GDM1 (cell line): ENCODE measurements at places on chromosomes 2 and 18.

DNA sequence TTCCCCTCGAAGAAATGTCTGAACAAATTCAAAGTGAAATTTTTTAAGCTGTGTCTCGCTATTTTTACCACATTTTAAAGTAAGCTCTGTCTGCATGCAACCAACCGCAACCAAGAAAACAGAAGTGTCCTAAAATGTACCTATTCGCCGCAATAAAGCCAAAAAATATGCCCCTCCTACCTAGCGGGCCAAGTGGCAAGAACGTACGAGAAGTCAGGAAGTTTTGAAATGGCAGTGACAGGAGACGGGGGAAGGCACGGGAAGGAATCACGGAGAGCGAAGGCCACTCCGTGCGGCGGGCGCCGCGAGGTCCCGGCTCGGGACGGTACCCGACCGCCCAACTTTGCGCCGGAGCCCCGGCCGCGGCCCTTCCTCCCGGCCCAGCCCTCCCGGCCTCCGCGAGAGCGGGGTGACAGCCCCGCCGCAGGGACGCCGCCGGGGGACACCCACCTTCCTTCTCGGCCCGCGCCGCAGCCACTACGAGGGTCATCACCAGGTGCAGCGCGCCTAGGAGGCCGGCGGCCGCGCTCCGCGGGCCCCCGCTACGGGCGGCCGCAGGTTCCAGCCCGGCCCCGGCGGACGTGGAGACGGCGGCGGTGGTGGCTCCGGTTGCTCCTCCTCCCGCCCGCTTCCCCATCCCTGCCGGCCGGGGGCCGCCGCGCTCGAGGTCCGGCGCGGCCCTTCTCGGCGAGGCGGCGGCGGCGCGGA, 568 bp downstream of the TMEM131 start:
- DNase-seq, result peak; percentile 21

DNA sequence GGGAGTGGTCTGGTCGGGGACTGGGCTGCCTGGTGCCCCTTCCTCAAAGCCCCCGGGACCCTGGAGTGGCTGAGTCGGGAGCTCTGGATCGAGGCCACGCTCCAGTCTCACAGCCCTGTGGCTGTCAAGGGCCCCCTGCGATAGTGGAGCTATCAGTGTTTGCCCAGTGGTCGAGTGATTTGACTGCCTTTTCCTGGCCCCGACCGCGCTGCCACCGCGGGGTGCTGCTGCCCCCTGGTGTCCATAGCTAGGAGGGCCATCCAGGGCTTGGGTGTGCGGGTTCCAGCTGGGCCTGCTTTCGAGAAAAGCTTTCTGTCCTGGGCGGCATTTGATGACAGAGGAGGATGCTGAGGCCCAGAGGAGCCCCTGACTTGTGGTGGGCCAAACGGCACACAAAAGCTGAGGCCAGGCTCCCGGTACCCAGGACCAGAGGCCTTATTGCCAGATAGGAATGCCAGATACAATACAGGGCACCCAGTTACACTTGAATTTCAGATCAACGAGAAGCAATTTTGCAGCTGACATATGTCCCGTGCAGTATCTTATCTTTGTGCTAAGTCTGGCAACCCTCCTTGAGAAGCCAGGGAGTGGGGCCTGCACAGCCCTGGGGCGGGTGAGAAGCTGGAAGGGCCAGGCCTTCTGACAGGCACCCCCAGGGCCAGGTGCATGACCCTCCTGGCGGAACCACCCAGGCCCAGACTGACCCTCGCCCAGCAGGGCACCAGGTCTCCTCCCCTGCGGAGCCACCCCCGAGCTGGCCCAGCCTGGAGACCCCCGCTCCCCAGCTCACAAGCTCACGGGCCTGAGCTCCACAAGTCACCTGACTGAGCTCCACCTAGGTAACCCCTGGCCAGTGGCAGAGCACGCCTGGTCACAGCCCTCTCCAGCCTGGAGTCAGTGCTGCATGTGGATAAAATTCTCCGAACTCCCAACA, 13.0 kb downstream of the ODC1 start:
- DNase-seq, result peak; percentile 44

- DNase-seq, result no peak
Observed at GRCh38 chr2:184597571-184597991, 748 bp upstream of the ZNF804A start.

- DNase-seq, result no peak
Observed at GRCh38 chr2:30871980-30872789, 64.9 kb upstream of the CAPN13 start.

DNA sequence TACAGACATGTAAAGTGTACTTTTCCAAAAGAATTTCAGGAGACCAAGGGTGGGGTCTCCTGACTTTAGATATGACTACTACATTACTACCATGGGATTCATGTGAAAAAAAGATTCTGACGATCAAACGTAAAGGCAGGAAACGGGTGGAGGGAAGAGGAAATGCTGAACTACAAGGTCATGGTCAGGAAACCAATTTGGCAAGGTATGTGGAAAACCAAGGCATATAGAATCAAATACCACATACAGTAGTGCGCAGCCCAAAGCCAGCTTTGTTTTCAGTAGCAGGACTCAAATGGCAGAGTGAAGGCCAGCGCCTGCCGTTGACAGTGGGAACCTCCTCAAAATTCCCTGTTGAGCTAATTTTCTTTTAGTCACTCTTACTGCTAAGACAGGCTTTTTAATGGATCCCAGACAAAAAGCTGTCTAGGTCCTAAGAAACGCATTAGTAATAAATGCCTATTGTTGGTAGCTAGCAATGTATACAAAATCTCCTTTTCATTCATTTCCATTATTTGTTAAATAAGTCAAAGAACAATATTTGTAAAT, 57.6 kb upstream of the SERTAD2 start:
- DNase-seq, result peak; percentile 48

DNA sequence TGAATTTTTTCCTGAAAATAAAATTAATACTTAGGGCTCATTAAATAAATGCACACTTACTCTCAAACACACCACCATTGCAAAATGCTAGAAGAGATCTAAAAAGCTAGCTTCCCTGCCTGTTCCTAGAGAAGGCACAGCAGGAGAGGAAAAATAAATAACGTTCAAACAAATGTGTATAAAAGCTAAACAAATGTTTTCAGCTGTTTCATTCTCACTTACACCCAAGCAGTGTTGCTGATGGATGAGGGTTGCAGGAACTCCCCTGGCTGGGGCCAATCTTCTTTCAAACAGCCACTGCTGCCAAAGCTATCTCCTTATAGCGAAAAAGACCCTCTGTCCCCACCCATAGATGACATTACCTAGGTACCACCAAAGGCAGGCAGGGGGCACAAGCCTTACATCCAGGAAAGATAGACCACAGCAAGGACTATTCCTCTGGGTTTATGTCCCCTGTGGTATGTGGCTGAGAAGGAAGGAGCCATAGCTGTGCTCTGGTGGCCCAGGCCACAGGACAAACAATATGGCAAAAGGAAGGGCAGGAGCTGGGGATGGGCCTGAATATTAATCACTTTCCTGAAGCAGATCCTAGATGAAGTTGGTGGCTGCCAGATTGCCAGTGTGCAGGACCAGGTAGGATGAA, 214.6 kb downstream of the TTC32 start:
- no peak for DNase-seq

- no peak for DNase-seq
Observed at GRCh38 chr18:58102018-58102417, 58.0 kb downstream of the NEDD4L start.

- DNase-seq, result no peak
Observed at GRCh38 chr2:205352593-205352992, 329.7 kb upstream of the NRP2 start.

DNA sequence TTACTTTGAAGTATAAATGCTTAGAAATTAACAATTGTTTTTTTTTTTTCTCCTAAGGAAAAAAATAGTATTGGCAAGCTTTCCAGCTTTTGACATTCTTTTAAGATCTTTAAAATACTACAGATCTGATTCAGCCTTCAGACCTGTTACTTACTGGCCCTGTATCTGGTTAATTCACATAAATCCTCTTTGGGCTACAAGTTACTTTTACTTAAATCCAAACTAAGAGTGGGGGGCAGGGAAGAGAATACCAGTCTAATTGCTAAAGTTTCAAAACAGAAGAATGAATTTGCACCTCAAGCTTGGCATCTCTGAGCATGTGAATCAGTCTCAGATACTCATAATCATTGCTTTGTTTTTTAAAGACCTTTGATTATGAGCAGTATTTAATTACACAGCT, 386.3 kb downstream of the PARD3B start:
- no peak for DNase-seq

DNA sequence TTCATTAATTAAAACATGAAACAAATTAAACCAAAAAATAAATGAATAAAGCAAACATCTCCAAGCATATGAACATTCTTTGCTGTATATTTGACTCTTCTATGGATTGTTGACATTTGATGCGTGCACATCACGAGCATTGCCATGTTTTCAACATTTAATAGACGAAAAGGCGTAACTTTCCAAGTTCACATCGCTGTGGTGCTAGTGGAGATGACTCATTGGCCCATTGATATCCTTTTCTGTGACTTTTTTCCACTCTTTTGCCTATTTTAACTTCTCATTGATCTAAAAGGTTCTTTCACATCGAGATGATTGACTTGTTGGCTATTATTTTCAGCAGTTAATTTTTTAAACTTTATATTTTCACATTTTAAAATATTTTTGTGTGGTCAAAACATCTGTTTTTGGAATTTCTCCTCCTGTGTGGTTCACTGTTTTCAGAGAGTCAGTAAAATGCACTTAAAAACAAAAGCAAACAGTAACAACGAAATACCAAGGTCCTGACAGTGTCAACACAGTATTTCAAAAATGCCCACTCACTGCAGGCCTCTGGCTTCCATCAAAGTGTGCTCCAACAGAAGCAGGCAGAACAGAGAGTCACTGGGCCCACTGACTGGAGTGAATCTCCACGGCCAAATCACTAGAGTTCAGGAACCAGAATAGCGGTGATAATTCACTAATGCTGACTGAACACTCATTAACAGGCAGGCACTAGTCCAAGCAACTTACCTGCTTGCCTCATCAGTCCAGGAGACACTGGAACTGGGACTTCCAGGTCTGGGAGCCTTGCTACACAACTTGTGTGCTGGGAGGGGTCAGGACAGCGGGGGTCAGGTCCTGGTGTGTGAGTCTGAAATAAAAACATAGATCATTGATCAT, 372.2 kb upstream of the SMIM21 start:
- DNase-seq, result no peak

DNA sequence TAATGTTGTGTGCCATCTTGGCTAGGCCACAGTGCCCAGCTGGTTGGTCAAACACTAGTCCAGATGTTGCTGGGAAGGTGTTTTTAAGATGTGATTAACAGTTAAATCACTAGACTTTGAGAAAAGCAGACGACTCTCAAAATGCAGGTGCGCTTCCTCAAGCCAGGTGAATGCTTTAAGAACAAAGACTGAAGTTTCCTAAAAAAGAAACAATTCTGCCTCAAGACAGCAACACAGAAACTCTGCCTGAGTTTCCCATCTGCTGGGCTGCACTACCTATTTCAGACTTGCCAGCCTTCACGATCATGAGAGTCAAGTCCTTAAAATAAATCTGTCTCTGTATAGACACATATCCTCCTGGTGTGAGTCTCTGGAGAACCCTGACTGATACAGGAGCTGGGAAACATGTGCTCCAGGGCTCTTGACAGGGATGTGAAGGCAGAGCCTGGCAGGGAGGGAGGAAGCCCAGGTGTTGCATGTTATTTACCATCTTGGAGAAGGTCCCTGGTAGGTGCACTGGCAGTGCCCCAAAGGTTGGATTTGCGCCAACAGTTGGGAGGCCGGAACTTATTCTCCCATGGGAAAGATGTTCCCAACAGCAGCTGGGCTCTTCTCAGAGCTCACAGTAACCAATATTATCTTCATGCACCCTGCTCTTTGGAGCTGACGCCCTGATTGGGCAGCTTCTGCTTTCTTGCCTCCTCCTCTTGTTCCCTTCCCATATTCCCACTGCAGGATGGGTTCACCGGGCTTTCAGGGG, 43.9 kb downstream of the ST6GAL2 start:
- no peak for DNase-seq

- peak; percentile 11 for DNase-seq
Observed at GRCh38 chr18:5073026-5073944, 123.8 kb downstream of the AKAIN1 start.

DNA sequence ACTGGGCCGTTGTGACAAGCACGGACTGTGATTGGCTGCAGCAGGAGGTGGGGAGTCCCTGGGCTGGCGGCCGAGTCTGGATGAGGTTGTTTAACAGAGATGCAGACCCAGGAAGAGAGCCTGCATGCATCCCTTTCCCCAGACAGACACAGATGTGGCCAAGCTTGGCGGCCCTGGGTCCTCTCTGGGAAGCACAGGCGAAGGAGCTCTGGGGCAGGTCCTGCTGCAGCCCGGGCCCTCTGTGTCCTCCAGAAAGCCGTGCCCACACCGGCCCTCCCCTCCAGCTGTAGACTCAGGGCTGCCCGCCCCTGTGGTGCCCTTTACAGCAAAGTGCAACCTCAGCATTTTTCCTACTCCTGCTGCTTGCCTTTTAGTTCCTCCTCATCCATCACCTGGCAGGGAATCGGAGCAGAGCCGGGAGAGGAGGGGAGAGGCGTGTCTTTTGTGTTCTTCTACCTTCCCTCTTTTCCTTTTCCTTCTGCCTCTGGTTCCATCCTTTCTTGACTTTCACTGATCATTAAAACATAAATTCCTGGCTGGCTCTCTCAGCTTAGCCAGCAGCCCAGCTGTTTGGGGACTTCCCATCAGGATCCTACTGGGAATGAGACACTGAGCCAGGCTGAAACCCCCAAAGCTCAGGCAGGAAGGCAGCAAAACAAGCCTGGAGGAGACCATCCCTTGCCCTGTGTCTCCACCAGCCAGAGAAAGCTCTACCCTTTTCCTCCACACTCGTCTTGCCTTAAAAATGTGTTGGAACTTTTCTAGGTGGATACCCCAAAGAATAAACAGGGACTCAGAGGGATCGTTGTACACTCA, 75.0 kb downstream of the CTIF start:
- no peak for DNase-seq

DNA sequence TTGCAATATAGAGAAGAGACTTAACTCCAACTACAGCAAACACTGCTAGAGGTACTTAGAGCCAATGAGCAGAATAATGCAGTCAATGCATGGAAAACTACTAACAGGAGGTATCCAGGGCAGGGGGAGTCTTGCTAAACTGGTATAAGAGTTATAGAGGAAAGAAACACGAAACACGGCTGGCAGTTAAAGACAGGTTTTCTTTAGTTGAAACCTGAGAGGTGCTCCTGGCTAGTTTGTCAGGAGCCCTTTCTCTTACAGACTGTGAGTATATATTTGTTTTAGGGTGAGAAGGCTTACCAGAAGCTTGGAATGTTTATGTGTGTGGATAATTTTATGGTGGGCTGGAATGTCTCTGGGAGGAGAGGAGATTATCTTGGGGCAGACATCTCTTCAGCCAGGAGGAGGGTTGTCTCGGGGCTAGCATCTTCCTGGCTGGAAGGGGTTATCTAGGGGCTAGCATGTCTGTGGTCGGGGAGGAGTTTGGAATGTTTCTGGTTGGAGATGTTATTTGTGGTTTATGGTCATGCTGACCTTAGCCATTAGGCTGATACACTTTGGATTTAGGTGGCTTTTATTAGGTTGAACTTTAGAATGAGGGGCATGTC, 1048.8 kb downstream of the DPP10 start:
- no peak for DNase-seq

GRCh38 chr2:72033636-72034035, 114.0 kb downstream of the CYP26B1 start:
- no peak for DNase-seq

- peak; percentile 55 for DNase-seq
Observed at GRCh38 chr2:58039170-58039611, 7.4 kb upstream of the VRK2 start.

GRCh38 chr2:46849046-46849715, 66.4 kb downstream of the MCFD2 start:
- DNase-seq, result no peak

GRCh38 chr18:58947136-58947732, 82.6 kb downstream of the ZNF532 start:
- DNase-seq, result no peak
